ENCODE measurements at places on chromosomes 7 and 10. TPM values are rescaled to one million over a fixed set of nuclear protein-coding genes. Genes with fewer than 3 reads are reported as not detected.
A peak's percentile ranks its signal among the peaks of the same experiment; 100 is the strongest.

C10orf143 gene
- polyA plus RNA-seq, result 3.1 TPM

STEAP4 gene
- 7.5 TPM for polyA plus RNA-seq

OR2A12 gene
- polyA plus RNA-seq, result not detected

OR9A4 gene
- polyA plus RNA-seq, result not detected

HOXA2 gene
- polyA plus RNA-seq, result 0.99 TPM

CHST3 gene
- 16.2 TPM for polyA plus RNA-seq

ESYT2 gene
- 31.7 TPM for polyA plus RNA-seq

DNA sequence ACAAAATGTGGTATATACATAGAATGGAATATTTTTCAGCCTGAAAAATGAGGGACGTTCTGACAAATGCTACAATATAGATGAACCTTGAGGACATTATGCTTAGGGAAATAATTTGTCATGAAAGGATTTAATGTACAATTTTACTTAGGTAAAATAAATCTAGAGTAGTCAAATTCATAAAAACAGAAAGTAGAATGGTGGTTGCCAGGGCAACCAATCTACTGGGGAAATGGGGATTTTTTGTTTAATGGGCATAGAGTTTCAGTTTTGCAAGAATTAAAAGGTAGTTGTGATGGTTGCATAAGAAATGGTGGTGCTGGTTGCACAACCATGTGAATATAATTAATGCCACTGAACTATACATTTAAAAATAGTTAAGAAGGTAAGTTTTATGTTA is 296.0 kb upstream of the SP4 start:
- no peak for DNase-seq

- no peak for DNase-seq
These were observed 205.2 kb upstream of the GHITM start for GRCh38 chr10:83934062-83934461.

GRCh38 chr10:71323407-71323806 is 4.3 kb downstream of the SLC29A3 start:
- DNase-seq, result no peak

GRCh38 chr10:35379226-35380137 is 43.2 kb downstream of the CCNY start:
- DNase-seq, result peak; percentile 45

GRCh38 chr10:79007421-79008319 is 61.1 kb upstream of the ZMIZ1 start:
- DNase-seq, result no peak

DNA sequence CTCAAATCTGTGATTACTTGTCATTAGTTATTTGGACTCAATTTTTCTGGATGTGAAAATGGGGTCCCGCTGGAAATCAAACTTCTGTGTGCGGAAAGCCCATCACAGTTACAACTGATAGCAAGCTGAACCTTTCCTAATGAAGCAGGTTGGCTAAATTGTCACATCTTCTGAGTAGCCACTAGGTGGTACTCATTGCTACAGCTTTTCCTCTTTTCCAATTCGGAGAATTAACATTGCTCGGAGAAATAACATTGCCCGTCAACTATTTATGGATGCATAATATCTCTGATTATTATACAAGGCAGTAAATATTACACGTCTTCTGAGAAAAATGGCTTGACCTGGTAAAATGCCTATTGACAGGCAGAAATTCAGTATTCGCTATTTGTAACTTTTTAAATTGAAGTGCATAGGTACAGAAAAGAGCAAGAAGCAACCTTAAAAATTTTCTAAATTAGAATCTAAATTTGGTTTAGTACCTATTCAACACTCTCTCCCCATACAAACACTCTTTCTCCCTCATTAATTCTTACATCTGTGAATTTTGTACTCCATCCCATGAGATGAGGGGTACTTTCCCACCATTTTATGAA is 17.3 kb upstream of the BLOC1S2 start:
- DNase-seq, result no peak

GRCh38 chr10:113064039-113064438 is 114.0 kb downstream of the TCF7L2 start:
- DNase-seq, result no peak

DNA sequence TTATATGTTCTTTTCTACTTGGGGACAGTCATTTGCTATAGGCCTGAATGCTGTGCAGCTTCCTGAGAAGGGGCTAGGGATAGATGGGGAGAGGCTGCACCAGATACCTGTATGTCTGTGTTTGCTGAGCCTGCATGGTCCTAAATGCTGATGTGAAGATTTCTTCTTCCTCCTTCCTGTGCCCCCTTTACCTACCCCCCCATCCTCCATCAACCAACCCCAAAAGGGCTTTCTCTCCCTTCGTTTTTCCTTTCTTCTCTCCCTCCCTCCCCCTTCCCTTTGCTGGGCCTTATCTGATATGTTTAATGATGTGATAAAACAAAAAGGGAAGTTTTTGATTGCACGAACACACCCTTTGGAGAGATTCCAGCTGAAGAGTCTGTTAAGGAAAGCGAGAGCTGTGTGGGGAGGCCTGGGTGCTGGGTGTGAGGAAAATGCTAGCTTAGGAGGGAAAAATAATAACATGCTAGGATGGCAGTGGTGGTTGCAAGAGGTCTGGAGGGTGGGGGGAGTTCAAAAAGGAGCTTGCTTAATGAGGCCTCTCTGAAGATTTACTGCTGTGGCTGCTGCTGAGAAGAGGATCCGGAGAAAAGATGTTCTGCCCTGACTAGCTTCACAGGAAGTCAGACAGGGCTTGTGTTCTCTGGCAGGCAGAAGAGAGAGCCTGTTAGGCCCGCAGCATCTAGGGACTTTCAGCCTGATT is 101.8 kb downstream of the SAMD9 start:
- peak; percentile 55 for DNase-seq

- no peak for DNase-seq
These were observed 18.4 kb downstream of the GIMAP5 start for GRCh38 chr7:150755473-150756099.

DNA sequence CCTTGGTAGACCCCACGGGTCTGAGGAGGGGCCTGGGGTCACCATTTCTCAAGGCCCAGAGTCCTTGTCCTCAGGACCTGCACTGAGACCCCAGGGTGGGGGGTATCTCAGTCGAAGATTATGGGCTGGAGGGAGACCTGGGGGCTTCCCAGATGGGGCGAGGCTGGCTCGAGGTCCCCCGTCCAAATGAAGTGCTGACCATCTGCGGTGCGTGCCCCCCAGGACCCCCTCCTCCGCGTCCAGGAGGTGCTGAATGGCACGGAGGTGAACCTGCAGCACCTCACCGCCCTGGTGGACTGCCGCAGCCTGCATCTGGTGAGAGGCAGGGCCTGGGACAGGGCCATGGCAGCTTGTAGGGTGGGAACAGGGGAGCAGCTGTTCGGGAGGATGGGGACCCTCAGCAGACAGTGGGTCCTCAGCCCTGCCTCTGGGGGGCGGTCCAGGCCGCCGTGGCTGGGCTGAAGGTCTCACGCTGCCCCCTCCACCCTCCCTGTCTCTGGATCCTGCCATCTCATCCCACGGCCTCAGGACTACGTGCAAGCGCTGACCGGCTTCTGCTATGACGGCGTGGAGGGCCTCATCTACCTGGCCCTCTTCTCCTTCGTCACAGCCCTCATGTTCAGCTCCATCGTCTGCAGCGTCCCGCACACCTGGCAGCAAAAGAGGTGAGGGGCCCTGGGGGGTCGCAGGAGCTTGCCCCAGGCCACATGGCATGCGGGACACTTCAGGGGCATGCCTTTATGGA is 24.3 kb downstream of the TTYH3 start:
- no peak for DNase-seq

- no peak for DNase-seq
These were observed 45.2 kb upstream of the AKR1E2 start for GRCh38 chr10:4780782-4781181.

DNA sequence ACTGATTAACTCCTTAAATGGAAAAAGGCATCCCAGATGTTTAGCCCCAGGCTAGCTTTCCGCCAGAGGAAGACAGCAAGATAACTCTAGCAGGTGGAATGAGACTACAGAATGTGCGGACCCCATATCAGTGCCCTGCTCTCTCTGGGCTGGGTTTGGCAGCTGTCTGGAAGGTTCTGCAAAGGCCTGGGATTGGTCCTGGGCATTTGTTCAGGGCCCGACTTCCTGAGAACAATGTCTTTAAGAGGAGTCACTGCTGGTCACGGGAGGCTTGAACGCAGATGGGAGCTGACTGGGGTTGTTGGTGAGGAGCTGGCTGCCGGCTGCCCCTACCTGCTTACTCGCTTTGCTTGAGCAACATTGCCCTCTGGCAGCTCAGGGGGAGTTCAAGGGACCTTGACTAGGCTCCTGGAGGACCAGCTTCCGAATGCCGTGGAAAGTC is 130.6 kb upstream of the BTBD16 start:
- no peak for DNase-seq

- DNase-seq, result no peak
These were observed 113.9 kb upstream of the ANLN start for GRCh38 chr7:36275735-36276284.

GRCh38 chr10:110723224-110723891 is 79.2 kb downstream of the RBM20 start:
- DNase-seq, result no peak

DNA sequence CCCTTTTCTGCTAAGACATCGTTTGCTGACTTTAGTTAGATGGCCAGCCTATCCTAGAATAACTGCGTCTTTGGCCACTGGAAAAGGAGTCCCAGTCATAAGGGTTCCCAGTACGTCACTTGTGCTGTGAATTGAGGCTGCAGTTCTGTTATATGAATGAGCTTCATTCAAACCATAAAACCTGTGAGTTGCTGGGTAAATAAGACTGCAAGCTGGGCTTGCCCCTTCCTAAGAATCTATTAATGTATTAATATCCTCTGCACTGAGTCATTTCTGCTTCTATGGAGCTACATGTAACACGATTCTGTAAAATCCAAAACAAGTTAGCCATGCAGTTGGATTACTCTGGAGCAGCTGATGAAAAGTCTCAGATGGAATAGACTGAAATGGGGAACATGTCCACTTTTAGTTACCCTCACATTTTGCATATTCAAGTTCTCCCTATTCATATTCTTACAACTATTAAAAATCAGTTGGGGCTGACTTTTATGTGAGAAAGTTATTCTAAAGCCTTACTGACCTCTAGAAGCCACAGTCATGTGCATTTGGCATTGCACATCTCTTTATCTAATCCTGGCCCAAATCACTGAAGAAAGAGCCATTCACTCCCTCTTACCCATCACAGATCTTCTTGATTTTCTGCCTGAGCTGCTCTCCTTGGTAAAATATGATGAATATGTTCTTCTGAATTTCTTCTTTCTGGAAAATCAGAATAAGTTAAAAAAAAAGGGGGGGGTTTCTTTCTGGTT is 41.8 kb upstream of the TMEM213 start:
- no peak for DNase-seq
